Memory B cell (primary cell): ENCODE measurements at places on chromosomes 4 and X.

DNA sequence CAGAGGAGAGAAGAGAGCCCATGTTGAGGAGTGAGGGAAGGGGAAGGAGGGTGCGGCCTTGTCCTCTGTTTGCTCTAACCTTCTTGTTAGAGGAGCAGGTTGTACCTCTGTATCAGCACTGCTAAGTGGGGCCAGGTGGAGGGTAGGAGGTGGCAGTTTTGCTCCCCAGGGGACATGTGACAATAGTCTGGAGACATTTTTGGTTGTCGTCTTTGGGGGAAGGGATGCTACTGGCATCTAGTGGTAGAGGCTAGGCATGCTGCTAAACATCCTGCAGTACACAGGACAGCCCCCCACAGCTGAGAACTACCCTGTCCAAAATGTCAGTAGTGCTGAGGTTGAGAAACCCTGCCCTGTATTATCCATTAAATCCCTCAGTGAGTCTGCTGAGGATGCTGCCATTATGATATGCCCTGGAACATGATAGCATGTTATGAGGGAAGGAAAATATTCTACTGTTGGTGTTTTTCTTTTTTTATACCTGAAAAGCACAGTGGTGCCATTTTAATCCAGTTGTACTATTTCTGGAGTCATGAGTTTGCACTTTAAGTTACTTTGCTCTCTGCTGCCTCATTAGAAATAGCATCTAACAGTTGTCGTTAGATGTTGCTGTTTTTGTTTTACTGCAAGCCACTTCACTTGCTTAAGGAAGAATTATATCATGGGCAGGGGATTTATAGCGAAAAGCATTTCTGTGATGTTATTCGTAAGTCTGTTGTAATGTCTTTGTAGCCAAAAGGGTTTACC is 90.6 kb downstream of the LRP2BP start:
- DNase-seq = peak; percentile 53

- DNase-seq = peak; percentile 25
Measured at GRCh38 chr4:44629280-44629866, 22.1 kb downstream of the YIPF7 start.

GRCh38 chrX:43481576-43481975 is 174.5 kb upstream of the MAOA start:
- DNase-seq = no peak

DNA sequence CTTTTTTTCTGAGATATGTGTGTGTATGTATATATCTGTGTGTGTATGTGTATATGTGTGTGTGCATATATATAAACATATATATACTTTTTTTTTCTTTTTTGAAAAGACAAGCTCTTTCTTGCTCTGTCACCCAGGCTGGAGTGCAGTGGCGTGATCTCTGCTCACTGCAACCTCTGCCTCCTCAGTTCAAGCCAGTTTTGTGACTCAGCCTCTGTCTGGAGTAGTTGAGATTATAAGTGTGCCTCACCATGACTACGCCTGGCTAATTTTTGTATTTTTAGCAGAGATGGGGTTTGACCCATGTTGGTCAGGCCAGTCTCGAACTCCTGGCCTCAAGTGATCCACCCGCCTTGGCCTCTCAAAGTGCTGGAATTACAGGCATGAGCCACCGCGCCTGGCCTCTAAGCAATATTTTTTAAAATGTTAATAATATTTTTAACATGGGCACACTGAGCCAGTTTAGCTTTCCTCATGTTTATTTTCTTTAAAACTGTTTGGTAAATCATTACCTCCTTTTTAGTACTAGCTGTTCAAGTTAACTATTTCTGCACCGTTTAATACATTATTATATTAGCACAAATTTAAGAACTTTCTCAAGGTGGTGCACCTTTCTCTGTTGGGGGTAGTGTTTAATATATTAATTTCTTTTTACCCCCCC is 33.3 kb downstream of the BBS12 start:
- no peak for DNase-seq

DNA sequence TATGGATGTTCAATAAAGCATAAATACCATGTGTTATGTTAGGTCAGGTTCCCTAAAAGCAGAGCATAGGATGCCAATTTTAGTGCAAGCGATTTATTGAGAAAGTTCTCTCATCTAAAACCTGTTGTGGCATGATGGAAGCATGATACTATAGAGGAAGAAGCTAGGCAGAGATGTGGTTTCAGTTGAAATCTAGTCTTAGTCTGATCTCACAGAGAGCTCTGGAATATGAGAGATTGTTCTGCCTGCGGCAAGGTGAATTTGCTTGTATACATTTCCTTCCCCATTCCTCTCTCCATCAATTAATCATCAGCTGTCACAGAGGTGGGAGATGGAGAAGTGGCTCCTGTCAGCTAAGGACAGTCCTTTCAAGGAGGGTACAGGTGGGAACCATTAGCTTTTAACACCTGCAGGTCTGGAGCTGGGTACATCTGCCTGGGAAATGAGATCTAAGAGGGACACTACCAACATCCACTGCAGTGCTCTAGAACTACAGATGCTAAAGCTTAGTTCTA is 252.4 kb downstream of the CFAP299 start:
- no peak for DNase-seq

GRCh38 chr4:7402526-7402925 is 32.2 kb downstream of the PSAPL1 start:
- no peak for DNase-seq

DNA sequence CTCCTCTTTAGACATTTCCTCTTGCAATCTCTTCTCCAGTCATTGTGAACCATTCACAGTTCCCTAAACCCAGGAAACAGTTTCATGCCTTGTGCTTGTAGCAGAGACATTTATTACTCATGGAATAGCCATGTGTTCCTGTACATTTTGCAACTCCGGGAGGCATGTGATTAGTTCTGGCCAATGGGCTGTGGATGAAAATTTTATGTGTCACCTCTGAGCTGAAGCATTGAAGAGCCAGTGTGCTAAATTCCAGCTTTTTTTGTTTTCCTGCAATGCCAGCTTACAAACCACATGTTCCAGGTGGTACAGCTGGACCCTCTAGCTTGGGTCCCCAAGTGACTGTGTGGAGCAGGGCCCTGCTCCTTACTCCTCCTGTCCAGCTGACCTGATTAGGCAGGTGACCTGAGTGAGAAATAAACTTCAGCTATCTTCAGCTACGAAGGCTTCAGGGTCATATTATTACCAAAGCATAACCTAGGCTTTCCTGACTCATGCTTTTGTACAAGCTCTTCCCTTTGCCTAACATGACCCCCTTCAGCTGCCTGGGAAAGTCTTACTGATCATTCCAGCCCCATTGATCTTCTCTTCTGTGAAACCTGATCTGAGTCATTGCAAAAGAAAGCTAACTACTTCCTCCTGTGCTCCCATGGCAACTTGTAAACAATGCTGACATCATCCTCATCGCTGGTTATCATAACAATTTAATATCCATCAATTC is 200.4 kb downstream of the PTTG2 start:
- peak; percentile 23 for DNase-seq

DNA sequence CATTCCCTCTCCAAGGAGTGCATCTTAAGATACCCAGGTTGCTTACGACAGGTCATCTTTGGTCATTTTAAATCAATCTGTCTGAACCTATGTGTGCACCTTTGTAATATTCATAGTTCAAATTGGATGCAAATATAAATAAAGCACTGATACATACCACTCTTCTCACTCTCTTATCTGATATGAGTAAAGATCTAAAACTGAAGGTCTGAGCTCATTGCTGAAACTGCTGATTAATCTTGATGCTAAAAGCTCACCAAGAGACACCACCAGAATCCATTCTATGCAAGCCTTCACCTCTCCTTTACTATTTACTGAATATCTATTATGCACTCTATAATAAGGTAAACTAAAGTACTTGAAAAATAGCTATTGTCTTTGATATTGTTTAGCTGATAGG is 16.6 kb downstream of the HSD17B13 start:
- DNase-seq = no peak

GRCh38 chr4:102824398-102824797 is 3.0 kb downstream of the UBE2D3 start:
- no peak for DNase-seq

DNA sequence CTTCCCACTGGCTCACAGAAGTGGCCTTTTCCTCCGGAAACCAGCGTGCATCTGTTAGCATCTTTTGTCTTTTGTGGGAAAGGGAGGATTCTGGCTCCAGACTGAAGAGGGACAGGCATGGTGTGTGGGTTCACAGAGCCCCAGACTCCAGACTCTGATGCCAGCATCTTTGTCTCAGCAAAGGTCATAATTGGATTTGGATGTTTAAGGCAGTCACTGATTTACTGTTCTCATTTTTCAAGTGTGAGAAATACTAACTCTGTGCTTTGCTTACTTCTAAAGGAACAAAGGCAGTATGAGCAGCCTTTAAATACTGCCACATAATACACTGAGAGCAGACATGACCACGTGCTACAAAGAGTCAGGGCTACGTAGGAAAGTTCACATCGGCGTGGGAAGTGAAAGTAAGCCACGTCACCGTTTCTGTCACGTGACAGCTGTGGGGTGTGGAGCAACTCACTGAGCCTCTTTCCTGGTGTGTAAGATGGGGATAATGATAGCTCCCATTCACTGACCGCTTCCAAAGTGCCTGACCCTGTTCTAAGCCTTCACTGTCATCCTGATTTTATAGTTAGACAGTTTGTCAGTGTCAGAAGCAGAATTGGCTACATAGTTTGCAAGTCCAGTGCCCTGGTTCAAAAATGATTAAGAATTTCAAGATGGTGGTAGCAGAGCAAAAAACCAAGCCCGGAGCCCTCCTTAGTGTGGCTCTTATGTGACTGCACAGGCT is 24.8 kb upstream of the TMSB4X start:
- DNase-seq = peak; percentile 74

DNA sequence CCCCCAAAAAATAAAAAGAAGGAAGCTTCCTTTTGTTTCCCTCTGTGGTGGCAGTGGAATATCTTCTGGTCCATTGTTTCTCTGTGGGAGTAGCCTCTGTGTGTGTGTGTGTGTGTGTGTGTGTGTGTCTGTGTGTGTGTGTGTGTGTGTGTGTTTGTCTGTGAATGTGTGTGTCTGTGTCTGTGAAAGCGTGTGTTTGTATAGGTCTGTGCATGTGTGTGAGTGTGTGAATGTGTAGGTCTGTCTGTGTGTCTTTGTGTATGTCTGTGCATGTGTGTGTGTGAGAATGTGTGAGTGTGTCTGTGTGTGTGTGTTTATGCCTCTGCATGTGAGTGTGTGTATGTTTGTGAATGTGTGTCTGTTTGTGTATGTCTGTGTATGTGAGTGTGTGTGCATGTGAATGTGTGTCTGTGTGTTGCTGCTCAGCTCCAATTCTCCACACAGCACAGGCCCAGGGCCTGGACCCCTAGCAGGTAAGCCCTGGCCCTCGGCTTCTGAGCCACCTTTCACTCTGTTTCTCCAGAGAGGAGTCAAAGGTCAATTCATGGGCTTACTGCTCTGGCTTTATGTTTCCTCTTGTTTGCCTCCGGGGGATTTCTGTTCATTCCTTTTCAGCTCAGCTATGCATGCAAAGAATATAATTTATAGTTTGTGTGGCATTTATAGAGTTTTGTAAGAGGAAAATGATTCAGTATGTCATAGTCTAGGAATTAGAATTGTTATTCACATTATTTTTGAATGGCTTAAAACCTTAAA is 89.8 kb downstream of the UCHL1 start:
- DNase-seq = no peak
